Stimulated activated naive CD8-positive, alpha-beta T cell treated with anti-CD3 and anti-CD28 coated beads, Interleukin-15, amount 100 ng/mL, for 72 hours (primary cell): ENCODE measurements at places on chromosomes 11 and 22.

GRCh38 chr11:4066910-4067309, 27.7 kb upstream of the RRM1 start:
- no peak for DNase-seq

GRCh38 chr11:8631395-8632118, 37.5 kb upstream of the STK33 start:
- DNase-seq, result no peak

- DNase-seq, result no peak
These were observed 10.4 kb upstream of the AHNAK start for GRCh38 chr11:62556875-62557631.

DNA sequence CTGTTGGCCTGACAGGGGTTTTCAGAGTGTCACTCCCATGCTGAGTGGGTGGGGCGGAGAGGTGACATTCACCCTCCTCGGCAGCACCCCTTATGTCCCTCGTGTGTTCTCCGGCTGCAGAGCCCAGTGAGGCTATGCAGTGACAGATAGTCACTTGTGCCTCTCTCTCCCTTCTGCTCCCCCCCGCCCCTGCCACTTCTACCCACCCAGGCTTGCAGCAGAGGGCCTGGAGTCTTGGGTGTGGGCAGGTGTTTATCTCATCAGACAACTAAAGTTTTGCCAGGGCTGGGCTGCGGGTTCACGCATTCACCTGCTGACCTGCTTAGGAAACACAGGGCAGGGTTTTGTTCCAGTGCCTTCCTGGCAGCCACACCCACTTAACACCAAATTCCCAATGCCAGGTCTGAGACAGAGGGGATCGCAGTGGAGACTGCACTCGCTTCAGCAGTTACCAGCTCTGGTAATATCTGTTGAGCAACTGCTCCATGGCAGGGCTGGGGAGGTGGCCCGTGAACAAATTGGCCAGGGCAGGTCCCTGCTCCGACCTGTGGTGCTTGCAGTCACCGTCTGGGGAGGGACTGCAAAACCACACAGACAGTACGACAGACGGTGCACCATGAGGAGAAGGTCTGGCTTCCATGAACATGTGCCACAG, 50.5 kb upstream of the ADA2 start:
- DNase-seq, result no peak

GRCh38 chr22:41596776-41597634, 7.4 kb upstream of the PMM1 start:
- peak; percentile 42 for DNase-seq

GRCh38 chr22:26131589-26132154, 37.6 kb upstream of the SEZ6L start:
- DNase-seq, result no peak

DNA sequence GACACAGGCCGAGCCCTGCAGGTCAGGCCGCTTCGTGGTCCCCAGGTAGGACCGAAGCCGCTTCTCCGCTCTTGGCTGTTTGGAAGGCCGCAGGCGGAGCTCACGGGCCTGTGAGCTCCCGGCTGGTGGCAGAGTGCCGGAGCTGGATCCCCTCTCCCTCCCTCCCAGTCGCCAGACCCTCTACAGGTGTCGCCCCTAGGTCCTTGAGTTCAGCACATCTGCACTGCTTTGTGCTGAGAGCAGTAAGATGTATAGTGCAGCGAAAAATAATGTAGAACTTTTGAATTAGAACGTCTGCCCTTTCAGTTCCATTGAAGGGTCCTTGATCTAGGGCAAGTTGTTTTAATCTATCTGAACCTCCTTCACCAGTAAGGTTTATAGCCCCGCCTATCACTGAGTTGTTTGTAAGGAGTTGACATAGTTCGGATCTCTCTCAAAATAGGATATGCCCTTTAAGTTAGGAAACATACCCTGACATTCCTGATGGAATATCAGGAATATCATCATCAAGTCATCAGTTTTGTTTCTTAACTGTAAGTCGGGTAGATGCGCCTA, 419 bp downstream of the ANKRD49 start:
- no peak for DNase-seq

DNA sequence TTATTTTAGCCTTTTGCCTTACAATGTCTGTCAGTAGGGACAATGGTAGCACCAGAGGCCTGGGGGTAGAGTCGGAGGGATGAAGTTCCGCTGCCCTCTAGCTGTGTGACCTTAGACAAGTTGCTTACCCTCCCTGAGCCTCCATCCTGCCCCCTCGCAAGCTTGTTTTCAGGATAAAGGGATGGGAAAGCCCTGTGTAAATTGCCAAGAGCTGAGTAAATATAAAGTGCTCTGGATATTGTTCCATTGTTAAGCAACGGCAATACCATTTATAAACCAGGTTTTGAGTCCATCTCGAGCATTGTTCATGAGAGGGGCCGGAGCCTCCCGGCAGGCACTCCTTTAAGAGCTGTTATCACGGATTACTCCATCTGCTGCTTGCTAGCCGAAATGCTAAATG, 72.9 kb downstream of the ZBTB16 start:
- DNase-seq, result no peak

- DNase-seq, result no peak
These were observed 7.9 kb downstream of the ASPHD2 start for GRCh38 chr22:26436903-26437515.

GRCh38 chr11:59028105-59028504, 58.0 kb upstream of the GLYATL1B start:
- no peak for DNase-seq

DNA sequence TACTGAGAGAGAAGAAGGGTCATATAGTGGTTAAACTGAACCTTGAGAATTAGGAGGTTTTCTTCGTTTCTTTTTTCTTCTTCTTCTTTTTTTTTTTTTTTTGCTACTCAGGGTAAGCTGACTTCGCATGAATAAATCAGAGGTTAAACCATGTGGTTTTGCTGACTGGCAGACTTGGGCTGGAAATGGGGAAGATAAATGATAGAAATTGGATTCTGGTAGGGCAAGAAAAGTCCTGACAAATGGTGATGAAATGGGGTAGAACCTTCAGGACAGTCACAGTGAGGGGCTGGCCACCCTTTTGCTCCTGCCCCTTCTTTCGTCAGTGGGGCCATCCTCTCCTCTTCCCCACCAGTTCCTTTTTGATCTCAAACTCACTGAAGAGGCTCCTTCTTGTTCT, 1.6 kb upstream of the SWAP70 start:
- DNase-seq, result no peak

DNA sequence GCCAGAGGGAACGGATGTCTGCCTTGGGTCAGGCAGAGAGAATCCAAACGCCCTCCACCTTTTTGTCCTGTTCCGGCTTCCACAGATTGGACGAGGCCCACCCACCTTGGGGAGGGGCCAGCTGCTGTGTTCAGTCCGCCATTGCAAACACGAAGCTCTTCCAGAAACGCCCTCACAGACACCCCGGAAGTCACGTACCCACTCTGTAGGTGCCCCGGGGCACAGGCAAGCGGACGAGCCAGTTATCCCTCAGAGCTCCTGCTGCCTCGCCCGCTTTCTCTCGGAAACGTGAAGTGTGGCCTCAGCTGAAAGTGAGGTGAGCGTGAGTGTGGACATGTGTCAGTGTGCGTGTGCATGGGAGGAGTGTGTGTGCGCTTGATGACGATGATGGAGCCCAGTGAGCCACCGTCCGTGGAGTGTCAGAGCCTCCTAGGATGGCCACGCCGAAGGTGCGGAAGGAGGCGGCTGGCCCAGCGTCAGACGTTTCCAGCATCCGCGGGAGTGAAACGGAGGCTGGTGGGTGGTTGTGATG, 869.2 kb downstream of the TBC1D22A start:
- no peak for DNase-seq

DNA sequence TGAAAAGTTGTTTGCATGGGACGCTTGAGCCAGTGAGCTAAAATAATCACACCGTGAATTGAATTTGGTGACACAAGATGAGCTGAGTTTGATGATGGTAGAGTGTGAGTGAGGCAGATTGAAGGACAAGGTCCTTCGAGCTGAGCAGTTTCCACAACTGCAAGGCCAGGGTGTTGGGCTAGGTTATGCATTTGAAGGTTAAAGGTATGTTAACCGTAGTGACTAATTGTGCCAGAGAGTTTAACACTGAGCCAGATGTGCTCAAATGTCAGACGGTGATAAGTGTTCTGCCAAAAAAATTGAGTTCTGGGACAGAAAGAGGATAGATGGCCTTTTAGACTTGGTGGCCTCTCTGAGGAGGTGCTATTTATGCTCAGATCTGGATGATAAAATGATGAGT, 89.5 kb downstream of the FAM83F start:
- no peak for DNase-seq

- DNase-seq, result no peak
These were observed at the start of gene DLG2 for GRCh38 chr11:85627332-85627997. DLG2 (minus strand) TSS chr11:85627344.

GRCh38 chr11:134502153-134502550, 90.1 kb upstream of the B3GAT1 start:
- DNase-seq, result no peak

DNA sequence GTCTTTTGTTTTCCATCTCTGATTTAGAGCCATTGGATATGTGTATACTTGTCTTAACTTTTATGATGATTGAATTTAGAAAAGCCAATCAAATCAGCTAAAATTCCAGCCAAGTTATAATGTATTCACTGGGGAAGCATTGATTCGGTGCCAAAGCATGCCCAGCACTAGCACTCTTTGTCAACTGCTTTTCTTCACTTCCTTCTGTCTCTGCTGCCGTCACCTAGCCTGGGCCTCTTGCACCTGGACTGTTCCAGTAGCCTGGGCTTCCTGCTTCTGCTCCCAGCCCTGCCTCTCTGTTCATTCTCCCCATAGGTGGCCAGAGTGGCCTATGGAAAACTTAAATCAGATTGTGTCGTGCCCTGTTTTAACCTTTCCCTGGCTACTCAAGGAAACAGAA, 80.7 kb downstream of the NAV2 start:
- DNase-seq, result no peak

- DNase-seq, result no peak
These were observed 22.4 kb upstream of the SLC22A12 start for GRCh38 chr11:64568584-64569140.

DNA sequence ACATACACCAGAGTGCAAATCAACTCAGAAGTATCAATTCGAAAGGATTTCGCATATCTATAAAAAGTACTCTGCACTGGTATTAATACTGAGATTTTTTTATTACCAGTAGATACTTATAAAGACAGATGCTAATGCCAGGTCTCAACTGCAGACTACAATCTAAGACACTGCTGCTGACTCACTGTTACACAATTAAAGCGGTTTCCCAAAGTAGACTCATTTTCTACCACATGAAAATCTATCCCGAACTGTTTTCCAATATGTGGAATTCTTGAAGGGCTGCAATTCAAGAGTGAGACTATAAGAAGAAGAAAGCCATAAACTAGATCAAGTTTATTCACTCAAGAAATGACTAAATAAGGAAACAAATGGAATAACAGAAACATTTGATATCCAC, 57.2 kb upstream of the ARHGAP32 start:
- no peak for DNase-seq

DNA sequence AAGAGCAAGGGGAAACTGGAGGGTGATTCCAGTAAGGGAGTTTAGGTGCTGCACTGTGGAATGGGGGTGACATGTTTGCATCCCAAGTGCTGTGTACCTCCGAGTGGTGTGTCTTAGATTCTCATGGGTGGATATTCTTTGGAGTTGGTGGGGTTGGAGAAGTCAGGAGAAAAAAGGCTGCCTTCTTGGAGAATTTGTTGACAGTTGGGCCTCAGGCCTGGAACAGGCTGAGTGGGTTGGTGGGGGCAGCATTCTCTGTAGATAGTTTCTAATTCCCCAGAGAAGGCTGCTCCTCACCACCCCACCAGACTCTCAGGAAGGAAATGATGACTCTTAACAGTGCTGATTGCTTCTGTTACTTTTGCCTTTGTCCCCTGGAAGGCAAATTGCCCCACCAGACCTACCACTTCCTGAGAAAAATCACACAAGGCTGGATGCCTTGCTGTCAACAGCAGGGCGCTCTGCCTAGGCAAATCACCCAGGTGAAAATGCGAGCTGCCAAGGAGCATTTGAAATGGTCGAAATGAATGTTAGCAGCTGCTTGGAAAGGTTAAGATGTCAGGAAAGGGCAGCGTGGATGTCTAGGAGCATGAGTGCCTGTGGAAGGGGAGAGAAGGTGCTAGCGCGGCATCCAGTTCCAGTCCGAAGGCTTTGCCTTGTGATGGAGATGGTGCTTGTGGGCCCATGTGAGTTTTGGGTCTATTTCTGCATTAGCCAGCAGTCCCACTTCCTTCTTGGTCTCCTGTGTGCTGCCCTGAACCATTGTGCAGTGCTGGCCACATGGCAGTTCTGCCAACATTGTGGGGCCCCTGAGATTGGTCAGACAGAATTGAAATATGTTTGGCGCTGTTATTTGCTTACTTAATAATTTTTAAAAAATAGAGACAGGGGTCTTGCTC, 29.7 kb upstream of the SORL1-AS1 start:
- peak; percentile 70 for DNase-seq

DNA sequence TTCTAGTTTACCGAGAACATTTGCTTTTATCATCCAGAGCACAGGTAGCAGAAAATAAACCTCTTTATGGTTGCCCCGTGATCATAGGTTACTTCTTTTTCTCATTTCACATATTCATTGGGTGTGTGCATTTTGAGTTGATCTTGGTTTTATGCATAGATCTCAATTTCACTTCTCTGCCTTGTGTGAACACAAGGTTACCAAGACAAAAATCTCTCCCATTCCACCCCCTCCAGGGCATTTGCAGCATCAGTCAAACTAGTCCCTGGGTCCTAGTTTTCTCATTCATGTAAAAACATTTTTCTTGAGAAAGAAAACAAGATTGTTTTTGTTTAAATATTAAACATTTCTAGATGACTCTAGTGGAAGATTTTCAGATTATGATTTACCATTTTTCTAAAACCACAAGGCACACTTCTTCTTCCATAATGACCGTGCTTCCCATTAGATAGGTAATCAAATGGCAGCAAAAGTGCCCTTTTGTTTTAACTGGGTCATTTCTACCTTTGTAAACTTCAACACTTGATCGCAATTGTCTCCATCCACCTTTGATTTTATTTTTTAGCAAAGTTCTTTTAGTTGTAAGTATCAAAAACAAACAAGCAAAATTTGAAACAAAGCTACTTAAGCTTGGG, 526.6 kb upstream of the CADM1 start:
- DNase-seq, result no peak

- no peak for DNase-seq
These were observed 24.8 kb downstream of the APOL5 start for GRCh38 chr22:35742342-35743100.

GRCh38 chr11:56819916-56820315, 71.4 kb upstream of the OR9G4 start:
- DNase-seq, result no peak

DNA sequence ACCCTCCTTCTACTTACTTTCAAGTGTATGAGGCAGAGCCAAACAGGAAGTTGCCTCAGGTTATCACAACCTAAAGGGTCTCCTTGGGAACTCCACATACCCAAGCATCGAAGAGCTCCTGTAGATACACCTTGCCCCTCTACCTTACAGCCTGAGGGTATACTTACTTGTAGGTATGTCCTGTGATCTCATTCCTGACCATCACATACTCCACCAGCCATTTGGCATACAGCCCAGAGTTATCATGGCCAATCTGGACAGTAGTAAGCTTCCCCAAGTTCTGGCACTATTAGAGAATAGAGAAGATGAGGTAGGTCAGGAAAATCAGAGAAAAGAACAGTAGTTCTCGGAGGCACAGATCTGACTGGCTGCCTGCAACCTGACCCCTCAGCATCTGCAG, 53.4 kb upstream of the SCUBE2 start:
- no peak for DNase-seq
